Uterus (tissue), 4 donors: ENCODE measurements at places on chromosomes 11 and 22.

DNA sequence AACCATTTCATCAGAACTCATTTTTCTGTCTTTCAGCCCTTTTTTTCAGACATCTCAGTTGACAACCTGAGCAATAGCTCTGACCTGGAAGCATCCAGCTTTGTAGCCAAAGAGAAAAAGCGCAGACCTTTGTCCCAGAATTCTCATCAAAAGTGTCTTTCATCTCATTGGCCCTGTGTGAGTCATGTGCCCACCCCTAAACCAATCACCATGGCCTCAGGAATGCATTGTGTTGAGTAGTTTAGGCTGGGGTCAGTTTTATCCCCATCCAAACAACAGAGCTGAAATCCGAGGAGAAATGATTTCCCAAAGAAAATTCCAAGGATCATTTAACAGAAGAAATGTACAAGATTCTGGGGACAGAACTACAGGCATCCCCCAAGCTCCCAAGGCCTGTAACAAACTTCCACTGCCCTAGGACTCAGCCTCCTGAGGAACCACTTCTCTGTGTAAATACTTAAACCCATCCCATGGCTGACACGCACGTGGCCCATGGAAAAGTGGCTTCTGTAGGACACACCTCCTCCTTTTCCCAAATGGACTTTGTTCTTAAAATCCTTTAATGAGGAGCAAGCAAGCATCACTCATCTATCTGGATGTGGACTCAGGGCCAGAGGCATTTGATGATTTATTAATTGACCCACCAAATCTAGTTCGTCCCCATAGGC, 429.0 kb downstream of the SOX6 start:
- DNase-seq: no peak

DNA sequence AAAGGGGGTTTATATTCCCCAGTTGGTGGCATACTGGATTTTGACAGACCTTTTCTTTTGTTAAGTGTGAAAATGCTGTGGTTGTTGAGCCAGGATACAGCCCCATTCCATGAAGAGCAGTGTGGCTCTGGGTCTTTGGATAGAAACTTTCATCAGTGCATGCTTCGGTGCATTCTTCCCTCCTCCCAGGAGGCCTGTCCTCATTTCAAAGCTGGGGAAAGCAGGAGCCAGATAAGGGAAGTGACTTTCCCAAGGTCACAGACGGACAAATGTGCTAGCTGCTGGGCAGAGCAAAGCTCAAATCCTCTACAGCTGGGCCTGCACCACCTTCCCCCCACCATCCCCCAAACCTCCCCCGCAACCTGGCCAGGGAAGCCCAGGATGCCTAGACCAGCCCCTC, 184.5 kb upstream of the NTM start:
- DNase-seq: no peak

- peak; percentile 16 for DNase-seq
Measured at GRCh38 chr11:1073261-1073724, 1.4 kb upstream of the MUC2 start.

DNA sequence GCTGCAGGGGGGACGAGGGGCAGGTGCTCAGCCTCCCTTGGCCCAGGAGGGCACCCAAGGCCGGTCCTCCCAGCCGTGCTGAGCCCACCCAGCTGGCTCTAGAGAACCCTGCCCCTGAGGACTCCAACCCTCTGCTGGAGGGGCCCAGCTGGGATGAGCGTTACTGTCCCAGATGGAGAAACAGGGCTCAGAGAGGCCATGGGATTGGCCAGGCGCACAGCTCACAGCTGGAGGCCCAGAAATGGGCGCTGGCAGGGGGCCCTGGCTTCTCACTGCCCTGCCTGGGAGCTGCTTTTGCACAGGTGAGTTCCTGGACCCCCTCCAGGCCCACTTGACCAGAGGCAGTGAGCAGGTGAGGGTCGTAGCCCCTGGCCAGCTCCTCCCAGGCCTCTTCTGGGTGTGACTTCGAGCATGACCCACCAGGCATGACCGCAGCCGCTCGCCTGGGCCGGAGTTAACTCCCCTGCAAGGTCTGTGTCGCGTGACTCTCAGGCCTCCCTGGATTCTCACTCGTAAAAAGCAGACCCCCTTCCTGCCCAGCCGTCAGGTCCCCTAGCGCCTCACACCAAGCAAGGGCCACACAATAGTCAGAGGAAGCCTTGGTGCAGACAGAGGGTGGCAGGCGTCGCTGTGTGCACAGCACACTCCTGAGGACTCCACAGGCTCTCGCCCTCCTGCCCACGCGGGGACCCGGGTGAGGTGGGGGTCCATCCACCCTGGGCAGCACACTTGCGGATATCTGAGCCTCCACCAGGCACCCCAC, 19.7 kb upstream of the IL17REL start:
- no peak for DNase-seq

DNA sequence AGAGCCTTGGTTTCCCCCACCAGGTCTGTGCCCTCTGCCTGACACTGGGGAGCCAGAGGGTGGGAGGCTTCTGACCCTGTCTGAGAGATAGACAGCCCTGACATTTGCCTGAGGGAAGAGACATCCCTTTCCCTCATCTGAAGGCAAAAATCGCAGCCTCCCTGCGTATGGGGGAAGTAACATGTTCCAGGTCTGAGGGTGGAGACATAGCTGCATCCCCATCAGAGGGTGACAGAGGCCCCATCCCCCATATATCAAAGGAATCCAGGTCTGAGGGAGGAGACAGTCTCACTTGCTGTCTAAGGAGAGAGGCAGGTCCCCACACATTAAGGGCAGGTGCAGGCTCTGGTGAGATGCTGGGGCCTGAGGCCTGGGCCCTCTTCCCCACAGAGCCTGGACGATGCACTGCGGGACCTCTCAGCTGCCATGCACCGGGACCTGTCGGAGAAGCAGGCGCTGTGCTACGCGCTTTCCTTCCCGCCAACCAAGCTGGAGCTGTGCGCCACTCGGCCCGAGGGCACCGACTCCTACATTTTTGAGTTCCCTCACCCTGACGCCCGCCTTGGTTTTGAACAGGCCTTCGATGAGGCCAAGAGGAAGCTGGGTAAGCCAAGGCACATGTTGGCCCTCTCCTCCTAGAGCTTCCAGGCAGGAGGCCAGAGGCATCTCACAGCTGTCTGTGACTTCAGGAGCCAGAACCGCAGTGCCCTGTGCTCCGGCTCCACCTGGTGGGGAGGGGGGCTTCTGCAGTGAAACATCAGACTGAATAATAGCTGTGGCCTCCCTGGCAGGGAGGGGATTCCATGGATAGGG, 16.1 kb upstream of the RELT start:
- DNase-seq: no peak

DNA sequence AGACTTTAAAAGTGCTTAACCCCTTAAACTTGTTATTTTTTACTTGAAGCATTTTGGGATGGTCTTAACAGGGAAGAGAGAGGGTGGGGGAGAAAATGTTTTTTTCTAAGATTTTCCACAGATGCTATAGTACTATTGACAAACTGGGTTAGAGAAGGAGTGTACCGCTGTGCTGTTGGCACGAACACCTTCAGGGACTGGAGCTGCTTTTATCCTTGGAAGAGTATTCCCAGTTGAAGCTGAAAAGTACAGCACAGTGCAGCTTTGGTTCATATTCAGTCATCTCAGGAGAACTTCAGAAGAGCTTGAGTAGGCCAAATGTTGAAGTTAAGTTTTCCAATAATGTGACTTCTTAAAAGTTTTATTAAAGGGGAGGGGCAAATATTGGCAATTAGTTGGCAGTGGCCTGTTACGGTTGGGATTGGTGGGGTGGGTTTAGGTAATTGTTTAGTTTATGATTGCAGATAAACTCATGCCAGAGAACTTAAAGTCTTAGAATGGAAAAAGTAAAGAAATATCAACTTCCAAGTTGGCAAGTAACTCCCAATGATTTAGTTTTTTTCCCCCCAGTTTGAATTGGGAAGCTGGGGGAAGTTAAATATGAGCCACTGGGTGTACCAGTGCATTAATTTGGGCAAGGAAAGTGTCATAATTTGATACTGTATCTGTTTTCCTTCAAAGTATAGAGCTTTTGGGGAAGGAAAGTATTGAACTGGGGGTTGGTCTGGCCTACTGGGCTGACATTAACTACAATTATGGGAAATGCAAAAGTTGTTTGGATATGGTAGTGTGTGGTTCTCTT, 2.8 kb downstream of the MALAT1 start:
- DNase-seq: no peak

DNA sequence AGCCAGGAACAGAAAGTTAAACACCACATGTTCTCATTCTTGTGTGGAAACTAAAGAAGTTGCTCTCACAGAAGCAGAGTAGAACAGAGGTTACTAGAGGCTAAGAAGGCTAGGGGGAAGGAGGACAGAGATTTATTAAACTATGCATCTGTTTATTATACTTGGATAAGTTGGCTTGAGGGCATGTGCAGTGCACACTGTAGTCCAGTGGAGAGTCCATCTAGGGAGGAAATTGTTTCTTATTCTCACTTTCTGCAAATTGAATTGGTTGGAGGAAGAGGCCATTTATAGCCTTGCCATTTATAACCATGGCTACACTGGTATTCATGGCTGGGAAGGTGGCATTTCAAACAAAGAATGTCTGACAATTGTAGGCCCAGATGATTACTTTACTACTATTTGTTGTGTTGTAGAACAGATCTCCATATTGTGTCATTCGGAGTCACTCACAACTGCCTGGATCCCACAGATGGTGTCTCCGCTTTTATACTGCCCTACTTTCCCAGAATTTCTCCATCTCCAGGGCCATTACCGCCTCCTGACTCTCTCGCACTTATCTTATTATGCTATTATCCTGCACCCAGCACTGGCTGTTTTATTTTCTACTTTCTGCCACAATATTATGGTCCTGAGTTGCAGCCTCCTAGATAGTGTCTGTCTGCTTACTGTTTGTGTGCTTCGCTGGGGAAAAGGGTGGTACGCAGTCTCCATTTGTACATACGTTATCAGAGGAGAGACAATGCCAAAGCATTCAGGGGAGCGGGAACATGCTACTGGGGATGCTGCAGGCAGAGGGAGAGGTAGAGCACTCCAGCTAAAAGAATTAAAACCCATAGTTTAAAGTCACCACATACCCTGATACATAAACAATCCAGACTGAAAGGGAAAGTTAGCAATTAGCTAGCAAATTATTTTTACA, 169.3 kb upstream of the BLID start:
- DNase-seq: no peak

- DNase-seq: no peak
Measured at GRCh38 chr11:70328556-70328955, 58.1 kb downstream of the PPFIA1 start.

DNA sequence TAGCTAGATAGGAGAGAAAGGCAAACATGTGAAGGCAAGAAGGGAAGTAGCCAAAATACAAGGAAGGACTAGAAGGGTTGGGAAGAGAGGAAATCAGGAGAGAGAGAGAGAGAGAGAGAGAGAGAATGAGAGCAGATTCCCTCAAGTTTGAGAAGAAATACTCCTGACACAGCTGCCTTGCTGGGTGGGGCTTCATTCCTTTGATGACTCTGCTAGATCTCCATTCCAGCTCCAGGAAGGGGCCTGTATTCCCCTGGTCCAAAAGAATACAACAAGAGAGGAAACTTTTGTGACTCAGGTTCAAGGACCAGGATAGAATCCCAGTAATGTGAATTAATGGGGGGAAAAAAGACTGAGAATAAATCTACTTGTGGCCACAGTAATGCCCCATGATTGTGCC, 62.9 kb upstream of the SPON1 start:
- DNase-seq: no peak

GRCh38 chr22:46084943-46085827, 65.1 kb upstream of the PPARA start:
- DNase-seq: peak; percentile 94

GRCh38 chr11:129814244-129815014, 1.2 kb upstream of the TMEM45B start:
- no peak for DNase-seq

DNA sequence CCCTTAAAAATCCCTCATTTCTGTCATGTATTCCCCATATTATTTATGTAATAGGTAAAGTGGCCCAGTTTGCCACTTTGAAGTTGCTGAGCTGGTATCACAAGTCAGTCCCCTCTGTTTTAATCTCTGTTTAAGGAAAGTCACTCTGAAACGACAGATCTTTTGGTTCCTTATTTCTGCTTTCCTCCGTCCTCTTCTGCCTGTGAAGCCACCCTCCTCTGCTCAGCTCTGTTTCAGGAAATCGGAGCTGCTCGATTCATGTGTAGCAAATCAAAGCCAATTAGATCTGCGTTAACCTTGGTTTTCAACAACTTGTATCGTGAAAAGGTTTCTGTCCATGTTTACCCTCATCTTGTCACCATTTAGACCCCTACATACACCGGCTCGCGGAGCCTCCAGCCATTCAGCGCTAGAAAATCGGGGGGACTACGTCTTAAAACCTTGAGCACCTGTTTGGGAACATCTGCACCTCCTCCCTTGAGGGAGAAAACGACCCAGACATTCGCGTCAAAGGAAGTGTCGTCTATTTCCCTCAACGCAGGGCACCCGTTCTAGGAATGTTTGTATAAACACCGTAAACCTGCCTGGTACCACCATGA, 576 bp upstream of the SC5D start:
- no peak for DNase-seq

GRCh38 chr11:96293109-96293508, 49.9 kb downstream of the MAML2 start:
- DNase-seq: no peak

GRCh38 chr22:35563211-35563610, 22.6 kb downstream of the RASD2 start:
- DNase-seq: no peak

- DNase-seq: no peak
Measured at GRCh38 chr11:44454666-44455065, 110.8 kb upstream of the CD82 start.

DNA sequence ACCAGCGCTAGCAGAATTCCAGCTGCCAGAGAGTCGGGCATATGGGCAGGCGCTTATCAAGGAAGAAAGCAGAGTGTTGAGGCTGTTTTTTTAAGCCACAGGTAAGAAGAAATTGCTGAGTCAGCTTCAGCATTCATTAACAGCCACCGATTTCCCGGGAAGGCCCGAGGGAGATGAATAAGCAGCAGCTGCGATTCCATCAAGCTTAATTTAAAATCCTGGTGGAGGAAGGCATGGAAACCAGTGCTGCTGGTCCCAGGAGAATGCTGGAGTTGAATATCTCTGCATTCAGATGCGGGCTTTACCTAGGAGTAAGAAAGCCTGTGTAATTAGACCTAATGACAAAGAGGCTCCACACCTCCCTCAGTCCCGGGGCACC, 168.8 kb downstream of the BRD1 start:
- DNase-seq: no peak

GRCh38 chr11:13242564-13242963, 35.0 kb upstream of the BMAL1 start:
- DNase-seq: no peak

DNA sequence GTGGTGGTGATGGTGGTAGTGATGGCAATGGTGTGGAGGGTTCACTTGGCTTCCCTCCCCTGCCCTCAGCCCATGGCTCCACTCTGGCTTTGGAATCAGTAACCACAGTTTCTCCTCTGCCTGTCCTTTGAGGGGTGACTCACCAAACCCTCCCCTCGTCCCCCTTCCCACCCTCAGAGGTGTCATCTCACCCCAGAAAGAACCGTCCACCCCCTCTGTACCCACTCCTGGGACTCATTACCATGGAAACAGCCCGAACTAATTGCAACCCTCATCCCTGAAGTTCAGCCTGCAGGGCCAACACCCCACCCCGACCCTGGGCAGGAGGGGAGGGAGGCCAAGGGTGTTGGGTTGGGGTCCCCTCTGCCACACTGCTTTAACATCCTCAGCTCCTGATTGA, 26.6 kb downstream of the PHLDB1 start:
- DNase-seq: no peak
